ENCODE measurements at places on chromosomes 13 and 19.

- DNase-seq: no peak
Measured at GRCh38 chr13:42272804-42273175, 838 bp downstream of the AKAP11 start.

- DNase-seq: no peak
Measured at GRCh38 chr13:99227331-99227900, 26.8 kb downstream of the UBAC2 start.

DNA sequence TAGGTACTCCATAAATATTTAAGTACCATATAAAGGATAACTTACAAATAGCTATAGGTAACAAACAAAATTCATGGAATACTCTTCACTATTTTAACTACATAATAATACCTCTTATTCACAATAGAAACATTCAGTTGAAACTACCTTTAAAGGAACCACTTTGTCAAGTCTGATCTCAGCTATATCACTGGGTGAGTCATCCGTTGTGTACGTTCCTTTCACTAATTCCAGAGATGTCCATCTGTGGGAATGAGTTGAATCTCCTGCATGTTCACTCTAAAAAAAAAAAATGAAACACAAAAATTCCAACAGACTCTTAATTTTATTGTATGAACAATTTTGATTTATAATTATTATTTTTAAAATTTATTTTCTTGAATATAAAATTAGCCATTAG, 149.4 kb upstream of the FBXL3 start:
- DNase-seq: no peak

- DNase-seq: no peak
Measured at GRCh38 chr19:19356901-19357566, 36.4 kb downstream of the MAU2 start.

DNA sequence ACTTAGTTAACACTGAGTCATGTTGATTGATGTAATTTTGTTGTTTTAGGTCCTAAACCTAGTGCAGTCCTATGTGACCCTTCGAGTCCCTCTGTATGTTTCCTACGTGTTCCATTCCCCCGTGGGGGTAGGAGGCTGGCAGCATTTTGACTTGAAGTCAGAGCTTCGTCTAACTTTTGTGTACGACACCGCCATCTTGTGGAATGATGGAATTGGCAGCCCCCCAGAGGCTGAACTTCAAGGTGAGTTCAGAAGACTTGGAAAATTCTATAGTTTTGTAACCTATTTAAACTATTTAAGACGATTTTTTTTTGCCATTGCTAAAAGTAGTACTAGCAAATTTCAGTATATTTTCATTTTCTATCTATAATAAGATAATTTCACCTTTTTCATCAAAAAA, 117.9 kb downstream of the STOML3 start:
- peak; percentile 73 for DNase-seq

GRCh38 chr19:38255383-38256014, 675 bp downstream of the PPP1R14A start:
- no peak for DNase-seq

DNA sequence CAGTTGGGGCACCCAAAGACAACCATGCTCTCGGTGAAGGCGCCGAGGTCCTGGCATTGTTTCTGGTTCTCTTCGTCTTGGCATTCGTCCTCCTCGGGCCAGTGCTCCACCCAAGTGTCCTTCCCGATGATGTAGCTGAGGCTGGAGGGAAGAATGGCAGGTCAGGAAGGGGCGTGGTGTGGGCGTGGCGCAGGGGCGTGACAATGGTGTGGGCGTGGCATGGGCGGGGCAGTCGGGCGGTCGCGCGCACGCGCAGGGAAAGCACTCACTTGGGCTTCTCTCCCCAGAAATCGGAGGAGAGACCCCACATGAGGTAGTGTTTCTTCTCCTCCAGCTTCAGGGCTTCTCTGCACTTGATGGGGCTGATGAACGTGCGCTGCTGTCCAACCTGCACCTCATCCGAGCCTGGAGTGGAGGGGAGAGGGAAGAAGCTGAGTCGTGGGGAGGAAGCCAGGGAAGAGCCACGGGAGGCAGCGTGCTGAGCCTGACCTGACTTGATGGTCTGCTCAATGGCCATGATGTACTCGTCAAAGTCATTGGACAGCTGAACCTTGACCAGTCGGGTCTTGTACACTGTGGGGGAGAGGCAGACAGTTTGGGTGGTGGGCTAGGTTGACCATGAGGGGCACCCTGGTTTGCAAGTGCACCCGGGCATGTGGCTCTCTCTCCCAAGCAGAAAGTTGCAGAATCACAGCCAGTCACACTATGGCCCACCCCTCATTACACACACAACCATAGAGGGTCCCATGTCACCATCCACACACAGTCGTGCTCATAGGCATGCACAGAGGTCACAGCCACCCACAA, 8.1 kb upstream of the TNFSF14 start:
- no peak for DNase-seq

DNA sequence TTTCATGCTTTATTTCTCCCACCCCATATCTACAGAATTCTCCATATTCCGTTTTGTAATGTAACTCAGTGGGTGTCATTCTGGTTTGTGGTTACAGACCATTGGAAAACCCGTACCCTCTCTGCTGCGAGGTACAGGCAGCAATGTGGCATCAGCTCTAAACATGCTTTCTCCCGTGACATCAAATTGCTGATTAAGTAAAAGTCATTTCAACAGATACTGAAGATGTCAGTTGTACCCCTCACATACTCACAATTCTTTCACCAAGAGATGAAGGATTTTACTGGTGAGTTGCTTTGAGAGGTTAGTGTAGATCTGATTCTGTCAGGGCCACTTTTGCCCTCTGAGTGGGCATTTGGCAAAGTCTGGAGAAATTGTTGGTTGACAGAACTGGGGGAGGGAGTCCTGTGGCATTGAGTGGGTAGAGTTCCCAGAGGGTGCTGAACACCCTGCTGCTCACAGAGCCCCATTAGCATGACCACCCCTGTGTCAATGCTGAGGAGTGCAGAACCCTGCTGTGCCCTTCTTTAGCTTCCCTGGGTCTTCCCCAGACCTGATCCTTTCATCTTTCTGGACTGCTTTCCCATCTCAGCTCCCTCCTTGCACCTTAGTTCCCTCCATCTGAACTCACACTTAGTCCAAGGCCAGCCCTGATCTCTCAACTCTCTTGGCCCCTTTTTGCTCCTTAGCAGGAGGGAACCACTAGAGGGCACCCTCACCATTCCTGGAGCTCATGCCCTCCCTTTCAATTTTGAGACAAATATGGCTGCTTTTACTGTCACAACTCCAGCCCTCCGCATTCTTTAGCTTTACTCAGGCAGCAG, 39.9 kb upstream of the CEACAM8 start:
- DNase-seq: peak; percentile 42

GRCh38 chr19:15864824-15865223, 33.0 kb downstream of the CYP4F2 start:
- DNase-seq: no peak

- DNase-seq: no peak
Measured at GRCh38 chr19:35525873-35526272, 2.2 kb downstream of the SBSN start.

DNA sequence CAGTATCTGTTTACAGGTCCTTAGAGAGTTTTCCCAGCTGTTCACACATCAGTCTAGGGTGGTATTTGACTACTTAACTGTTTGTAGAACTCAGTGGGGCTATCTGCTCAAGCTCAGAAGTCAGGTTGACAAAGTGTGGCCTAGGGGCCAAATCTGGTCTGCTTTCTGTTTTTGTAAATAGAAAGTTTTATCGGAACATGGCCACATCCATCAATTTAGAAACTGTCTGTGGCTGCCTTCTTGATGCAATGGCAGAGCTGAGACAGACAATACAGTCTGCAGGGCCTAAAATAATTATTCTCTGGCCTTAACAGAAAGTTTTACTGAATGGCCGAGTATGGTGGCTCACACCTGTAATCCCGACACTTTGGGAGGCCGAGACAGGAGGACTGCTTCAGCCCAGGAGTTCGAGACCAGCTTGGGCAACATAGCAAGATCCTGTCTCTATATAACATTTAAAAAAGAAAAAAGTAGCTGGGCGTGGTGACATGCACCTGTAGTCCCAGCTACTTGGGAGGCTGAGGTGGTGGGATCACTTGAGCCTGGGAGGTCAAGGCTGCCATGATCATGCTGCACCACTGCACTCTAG, 2.4 kb downstream of the SMG9 start:
- DNase-seq: no peak

- no peak for DNase-seq
Measured at GRCh38 chr19:35661995-35662340, 4.3 kb upstream of the UPK1A start.

GRCh38 chr19:18493440-18494266, 28.2 kb downstream of the ELL start:
- no peak for DNase-seq

DNA sequence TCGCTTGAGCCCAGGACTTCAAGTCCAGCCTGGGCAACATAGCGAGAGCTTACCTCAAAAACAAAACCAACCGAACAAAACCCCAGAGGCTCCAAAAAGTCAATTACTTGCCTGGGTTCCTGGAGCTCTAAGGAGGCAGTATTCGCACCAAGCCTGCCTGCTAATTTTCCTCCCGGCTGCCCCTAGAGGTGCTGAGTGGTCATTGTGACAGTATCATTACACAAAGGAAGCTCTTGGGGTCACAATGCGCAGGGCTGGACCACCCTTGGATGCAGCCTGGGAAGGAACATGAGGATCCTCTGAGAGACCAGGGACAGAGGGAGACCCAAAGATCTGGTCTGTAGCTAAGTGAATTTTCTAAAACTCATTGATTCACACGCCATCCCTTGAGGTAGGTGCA, 8.5 kb upstream of the PEX11G start:
- DNase-seq: no peak

- DNase-seq: no peak
Measured at GRCh38 chr13:103168901-103169508, 102.8 kb upstream of the SLC10A2 start.

GRCh38 chr19:50877338-50877737, 4.1 kb downstream of the KLK2 start:
- no peak for DNase-seq

- DNase-seq: no peak
Measured at GRCh38 chr19:13622766-13623715, 116.8 kb upstream of the CACNA1A start.

DNA sequence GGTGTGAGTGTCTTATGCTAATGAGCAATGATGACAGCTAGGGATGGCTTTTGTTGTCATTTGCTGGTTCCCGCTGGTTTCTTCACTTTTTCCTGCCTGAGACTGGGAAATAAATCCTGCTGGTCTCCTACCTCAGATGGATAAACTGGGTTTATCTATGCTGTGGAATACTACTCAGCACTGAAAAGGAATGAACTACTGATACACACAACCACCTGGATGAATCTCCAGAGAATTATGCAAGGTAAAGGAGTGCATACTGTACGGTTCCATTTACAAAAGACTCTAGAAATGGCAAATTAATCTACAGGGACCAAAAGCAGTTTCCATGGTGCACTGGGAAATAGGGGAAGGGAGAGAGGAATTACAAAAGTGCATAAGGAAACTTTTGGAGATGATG, 41.2 kb upstream of the UBE2L5 start:
- DNase-seq: no peak

DNA sequence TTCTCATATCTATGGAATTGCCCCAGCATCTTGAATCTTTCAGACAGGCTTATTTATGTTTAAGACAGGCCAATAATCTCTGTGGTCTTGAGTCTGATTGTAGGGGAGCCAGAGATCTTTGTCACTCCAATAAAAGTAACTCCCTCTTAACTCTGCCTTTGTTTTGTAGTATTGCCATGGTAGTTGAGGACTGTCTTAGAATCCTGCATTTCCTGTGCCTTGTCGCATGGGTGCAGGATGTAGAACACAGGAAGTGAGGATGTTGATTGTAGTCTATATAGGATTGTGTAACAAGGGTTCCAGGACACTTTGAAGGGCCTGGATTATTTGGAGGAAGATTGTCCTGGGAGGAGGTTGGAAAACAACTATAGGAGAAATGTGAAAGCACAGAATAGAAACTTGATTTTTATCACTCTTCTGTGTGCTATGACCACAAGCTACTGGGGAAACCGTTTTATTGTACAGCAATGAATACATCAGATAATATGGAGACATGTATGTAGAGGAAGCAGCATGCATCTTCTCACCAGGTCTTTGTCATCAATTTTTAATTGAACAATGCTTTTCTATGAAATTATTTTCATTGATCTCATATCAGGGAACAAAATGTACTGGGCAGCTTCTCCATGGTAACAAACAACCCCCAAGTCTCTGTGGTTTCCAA, 411.7 kb downstream of the FGF9 start:
- DNase-seq: no peak

GRCh38 chr13:111873676-111874178, 193.2 kb upstream of the SOX1 start:
- DNase-seq: no peak

DNA sequence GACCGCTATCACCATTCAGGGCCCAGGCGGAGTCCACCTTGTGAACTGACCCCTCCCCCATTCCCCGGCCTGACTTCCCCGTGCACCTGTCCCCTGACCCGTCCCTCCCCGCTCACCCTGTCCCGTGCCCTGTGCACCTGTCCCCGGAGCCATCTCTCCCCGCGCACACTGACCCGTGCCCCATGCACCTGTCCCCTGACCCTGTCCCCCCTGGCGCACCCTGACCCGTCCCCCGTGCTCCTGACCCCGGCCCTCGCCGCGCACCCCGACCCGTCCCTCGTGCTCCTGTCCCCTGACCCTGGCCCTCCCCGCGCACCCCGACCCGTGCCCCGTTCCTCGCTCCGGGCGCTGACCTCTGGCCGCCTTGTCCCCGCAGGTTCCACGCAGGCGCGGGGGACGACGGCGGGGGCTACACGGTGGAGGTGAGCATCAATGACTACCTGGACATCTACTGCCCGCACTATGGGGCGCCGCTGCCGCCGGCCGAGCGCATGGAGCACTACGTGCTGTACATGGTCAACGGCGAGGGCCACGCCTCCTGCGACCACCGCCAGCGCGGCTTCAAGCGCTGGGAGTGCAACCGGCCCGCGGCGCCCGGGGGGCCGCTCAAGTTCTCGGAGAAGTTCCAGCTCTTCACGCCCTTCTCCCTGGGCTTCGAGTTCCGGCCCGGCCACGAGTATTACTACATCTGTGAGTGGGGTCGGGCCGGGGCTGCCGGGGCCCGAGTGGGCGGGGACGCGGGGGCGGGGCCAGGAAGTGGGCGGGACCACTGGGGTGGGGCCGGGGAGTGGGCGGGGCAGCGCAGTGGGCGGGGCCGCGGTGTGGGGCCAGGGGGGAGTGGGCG, 9.7 kb downstream of the EFNA2 start:
- no peak for DNase-seq

Data from NCI-H446 (cell line).